PC-9 (cell line): ENCODE measurements at places on chromosomes 16 and 17.
A peak's percentile ranks its signal among the peaks of the same experiment; 100 is the strongest.

DNA sequence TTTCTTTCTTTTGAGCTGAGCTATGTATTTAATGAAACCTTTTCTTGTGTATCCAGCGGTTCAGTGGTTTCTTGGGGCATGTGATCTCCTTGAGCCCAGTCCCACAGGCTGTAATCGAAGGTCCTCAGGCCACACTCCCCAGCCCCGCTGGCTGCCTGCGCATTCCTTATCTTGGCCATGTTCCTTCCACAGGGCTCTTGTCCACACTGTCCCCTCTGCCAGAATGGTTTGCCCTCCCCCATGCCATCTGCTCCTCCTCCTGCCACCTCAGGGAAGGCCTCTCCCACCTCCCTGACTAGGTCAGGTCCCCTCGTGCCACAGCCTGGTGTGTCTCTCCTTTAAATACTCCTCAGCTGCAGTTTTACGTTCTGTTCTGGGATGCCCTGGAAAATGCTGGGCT lies 12.1 kb upstream of the NLRC5 start:
- H3K27me3 ChIP-seq: no peaks in the 10 kb centered on the region
- no peaks in the 10 kb centered on the region for H3K4me1 ChIP-seq
- H3K4me3 ChIP-seq: no peak overlapping the region
- no peak overlapping the region for H3K27ac ChIP-seq
- DNase-seq: no peak

DNA sequence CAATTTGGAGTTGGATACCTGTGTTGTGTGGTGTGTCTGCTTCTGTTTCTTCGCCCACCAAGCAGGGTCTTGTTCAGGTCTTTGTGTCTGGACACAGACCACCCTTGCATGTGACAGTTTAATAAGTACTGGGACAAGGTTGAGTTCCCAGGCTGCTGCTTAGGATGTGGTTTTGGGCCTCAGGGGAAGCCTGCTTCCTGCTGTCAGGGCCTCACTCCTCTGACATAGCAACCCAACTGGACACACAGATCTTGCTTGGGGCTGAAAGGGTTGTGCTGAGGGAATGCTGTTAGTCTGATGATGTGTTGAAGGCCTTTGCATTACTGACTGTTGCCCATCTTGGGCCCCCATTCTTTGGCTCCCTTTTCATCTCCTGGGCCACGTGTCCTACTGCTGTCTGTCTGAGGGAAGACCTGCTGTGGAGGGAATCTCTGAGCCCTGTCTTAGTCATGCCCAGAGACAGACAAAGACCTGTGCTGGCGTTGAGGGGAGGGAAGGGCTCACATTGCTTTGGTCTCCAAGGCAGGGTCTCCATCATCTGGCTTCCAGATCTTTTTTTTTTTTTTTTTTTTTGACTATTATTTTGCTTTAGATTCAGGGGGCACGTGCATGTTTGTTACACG lies 4.7 kb upstream of the TGFB1I1 start:
- no peak overlapping the region for H3K27ac ChIP-seq
- DNase-seq: no peak
- H3K36me3 ChIP-seq: no peaks in the 10 kb centered on the region
- H3K4me1 ChIP-seq: 0 out of 2 replicates have a peak, but pooled peaks cover 5% of the 10 kb centered on the region
- H3K4me3 ChIP-seq: no peak overlapping the region

- H3K27me3 ChIP-seq: no peaks in the 10 kb centered on the region
- no peak overlapping the region for H3K27ac ChIP-seq
- H3K4me1 ChIP-seq: peaks cover 18% of the 10 kb centered on the region
- DNase-seq: no peak
Measured at GRCh38 chr16:10728003-10728887, 15.4 kb upstream of the NUBP1 start.

- no peaks in the 10 kb centered on the region for H3K36me3 ChIP-seq
- no peak overlapping the region for H3K27ac ChIP-seq
- no peaks in the 10 kb centered on the region for H3K27me3 ChIP-seq
- H3K4me3 ChIP-seq: no peak overlapping the region
- peak; percentile 61 for DNase-seq
- peaks cover 15% of the 10 kb centered on the region; the same call in 1 of the 2 replicates for H3K4me1 ChIP-seq
Measured at GRCh38 chr17:5587438-5588032, 3.2 kb upstream of the NLRP1 start.

- H3K36me3 ChIP-seq: peaks cover 33% of the 10 kb centered on the region
- H3K4me3 ChIP-seq: no peak overlapping the region
- DNase-seq: no peak
- H3K27me3 ChIP-seq: no peaks in the 10 kb centered on the region
- H3K4me1 ChIP-seq: peaks cover 13% of the 10 kb centered on the region
Measured at GRCh38 chr16:72083778-72084404, 9.5 kb downstream of the TXNL4B start.

DNA sequence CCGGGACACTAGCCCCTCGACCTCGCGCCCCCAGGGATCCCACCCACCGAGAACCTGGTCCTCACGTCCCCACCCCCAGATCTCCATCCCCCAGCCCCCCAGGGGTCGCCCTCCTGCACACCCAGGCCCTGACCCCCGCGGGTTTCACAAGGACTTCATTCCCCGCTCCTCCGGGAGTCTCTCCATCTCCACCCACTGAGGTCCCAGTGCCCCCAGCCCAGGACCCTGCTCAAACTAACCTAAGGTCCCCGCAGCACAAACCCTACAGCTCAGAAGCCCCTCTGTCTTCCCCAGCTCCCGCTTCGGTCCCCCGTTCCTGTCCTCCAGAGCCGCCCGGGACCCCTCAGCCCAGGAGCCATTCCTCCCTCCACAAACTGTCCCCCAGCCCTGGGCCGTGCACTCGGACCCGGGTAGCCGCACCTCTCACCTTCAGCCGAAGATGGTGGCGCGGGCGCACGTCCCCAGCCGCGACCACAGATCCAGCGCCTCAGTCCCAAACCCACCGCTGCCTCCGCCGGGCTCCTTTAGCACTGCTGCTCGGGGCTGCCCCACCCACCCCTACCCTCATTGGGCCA lies at the start of gene MYH10:
MYH10 (minus strand) TSS at position 499 of the 575 bp plus-strand sequence. CDS start 7,479 bp downstream, outside the sequence.
- H3K36me3 ChIP-seq: no peaks in the 10 kb centered on the region
- DNase-seq: no peak
- no peaks in the 10 kb centered on the region for H3K4me1 ChIP-seq
- peak within 1 kb of the TSS; percentile 48; the same call in 1 of the 2 replicates for H3K4me3 ChIP-seq
- H3K27ac ChIP-seq: no peak within 1 kb of the TSS

DNA sequence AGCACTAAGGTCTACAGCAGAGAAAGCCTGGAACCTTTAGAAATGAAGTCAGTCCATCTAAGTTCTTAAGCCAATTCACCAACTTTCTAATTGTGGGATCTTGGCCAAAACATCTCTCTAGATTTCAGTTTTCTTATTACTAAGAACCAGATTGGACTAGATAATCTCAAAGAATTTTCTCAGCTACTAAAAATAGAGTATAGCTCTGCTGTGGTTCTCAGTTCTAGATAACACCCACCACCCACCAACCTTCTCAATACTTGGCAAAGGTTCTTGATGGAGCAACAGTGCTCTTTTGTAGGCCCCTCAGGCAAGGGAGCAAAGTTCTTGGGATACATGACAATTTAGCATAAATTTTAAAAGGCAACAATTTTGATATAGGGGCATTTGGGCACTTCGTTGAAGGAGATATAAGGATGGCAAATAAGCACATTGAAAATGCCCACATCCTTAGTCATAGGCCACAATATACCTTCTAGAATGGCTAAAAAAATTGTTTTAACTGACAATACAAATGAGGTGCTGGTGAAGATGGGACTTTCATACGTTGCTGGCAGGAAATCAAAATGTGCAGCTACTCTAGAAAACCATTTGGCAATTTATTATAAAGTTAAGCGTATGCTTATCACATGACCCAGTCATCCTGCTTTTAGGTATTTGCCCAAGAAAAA lies 74.4 kb upstream of the TMEM132E start:
- H3K27me3 ChIP-seq: peaks cover 9% of the 10 kb centered on the region; the same call in 1 of the 2 replicates
- H3K4me3 ChIP-seq: no peak overlapping the region
- no peak for DNase-seq
- H3K27ac ChIP-seq: no peak overlapping the region
- no peaks in the 10 kb centered on the region for H3K4me1 ChIP-seq

DNA sequence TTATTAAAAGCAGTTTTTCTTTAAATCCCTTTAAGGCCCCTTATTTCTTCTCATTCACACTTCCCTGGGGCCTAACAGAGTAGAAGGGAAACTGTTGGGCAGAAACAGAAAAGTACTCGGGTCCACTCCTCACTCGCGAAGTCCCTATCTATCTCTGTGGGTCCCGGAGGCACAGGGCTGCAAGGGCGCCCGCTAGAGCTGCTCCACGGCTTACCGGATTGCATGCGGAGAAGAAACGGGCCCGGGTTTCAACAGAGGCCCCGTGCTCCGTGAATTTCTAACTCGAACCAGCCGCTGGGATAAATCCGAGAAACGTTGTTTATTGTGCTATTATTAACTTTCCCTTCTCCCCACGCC lies 4.3 kb downstream of the CBLN1 start:
- H3K4me3 ChIP-seq: no peak overlapping the region
- H3K4me1 ChIP-seq: no peaks in the 10 kb centered on the region
- H3K27me3 ChIP-seq: peaks cover 49% of the 10 kb centered on the region
- H3K27ac ChIP-seq: no peak overlapping the region

DNA sequence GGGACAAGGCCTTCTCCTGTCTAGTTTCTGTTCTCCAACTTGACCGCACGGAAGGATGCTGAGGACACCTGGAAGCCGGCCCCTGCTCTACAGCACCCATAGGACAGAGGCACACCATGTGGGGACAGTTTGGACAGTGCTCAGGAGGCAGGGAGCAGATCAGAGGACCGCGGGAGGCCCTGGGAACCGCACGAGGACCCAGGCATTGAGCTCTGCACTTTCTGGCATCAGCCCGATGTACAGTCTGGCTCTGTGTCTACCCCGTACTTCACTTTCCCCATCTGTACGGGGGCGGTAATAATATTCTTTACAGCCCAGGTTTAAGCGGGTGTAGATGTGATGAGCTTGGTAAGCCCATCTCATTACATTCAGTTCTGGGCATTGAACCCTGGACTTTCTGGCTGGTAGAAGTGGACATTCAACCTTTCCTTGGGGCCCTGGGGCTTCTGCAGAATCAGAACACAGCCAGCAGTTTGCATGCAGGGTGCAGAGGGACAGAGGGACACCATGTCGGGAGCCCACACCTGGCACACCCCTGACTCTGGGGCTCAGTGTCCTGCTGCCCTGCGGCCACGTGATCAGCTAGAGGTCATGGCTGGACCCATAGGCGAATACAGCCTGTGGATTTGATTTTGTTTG lies 258.7 kb downstream of the SEC14L1 start:
- no peaks in the 10 kb centered on the region for H3K36me3 ChIP-seq
- no peaks in the 10 kb centered on the region for H3K27me3 ChIP-seq
- no peak overlapping the region for H3K4me3 ChIP-seq
- no peaks in the 10 kb centered on the region for H3K4me1 ChIP-seq
- DNase-seq: no peak

- no peak overlapping the region for H3K4me3 ChIP-seq
- no peak overlapping the region for H3K27ac ChIP-seq
- no peaks in the 10 kb centered on the region for H3K4me1 ChIP-seq
- no peaks in the 10 kb centered on the region for H3K27me3 ChIP-seq
- no peak for DNase-seq
Measured at GRCh38 chr16:9499941-9500593, 408.6 kb downstream of the HAPSTR1 start.

DNA sequence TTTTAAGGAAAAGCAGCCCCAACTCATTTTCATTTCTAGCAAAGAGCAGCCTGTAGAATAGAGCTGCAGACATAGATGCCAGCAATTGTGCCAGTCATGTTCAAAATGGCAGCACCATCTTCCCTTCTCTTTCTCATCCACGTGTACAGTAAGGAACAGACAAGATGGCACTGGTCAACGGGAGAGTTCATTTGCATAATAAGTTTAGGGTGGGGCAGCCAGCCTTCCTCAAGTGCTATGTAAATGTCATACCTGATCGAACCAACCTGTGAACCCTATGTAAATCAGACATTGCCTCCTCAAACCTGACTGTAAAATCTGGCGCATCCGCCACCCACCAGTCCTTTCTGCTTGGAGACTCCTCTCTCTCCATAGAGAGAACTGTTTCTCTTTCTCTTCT lies 150.0 kb upstream of the CDH13 start:
- H3K4me3 ChIP-seq: no peak overlapping the region
- peaks cover 12% of the 10 kb centered on the region; the same call in 1 of the 2 replicates for H3K27me3 ChIP-seq
- H3K4me1 ChIP-seq: no peaks in the 10 kb centered on the region
- no peak overlapping the region for H3K27ac ChIP-seq
- DNase-seq: no peak

DNA sequence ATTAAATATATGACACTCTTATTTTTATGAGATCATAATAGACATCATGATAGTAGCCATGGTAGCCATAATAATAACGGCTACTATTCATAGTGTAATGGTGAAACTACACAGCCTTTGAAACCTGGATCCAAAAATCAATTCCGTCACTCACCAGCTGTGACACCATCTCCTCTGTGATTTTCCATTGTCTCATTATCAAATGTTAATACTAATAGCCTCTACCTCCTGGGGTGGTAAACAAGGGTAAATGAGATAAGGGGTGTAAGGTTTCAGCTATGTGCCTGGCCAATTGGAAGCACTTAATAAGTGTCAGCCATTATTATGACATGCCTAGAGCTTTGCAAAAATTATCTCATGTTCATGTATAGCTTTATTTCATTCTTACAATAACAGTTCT lies 88.6 kb downstream of the CACNG3 start:
- H3K36me3 ChIP-seq: no peaks in the 10 kb centered on the region
- DNase-seq: no peak
- H3K27ac ChIP-seq: no peak overlapping the region

DNA sequence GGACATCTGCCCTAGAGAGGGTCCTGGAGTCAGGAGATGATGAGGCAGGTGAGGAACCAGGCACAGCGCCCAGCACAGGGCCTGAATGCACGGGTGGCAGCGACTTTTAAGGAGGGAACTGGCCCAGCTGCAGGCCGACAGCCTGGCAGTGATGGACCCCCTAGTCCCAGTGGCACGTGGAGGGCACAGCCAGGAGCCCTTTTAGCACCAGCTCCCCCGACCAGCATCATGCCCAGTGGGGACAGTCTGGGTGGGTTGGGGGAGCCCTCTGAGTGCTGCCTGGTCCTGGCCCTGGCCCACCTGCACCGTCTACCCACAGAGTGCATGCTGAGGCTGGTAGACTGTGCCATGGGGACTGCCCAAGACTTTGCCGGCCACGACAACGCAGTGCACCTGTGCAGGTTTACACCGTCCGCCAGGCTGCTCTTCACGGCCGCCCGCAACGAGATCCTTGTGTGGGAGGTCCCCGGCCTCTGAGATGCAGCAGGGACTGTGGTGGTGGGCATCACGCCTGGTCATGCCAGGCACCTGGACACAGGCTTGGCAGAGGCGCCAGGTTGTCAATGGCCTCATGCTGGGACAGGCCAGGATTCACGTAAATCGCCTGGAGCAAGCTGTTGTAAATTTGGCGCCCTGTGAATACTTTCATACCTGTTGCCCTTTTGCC lies 686 bp upstream of the RHOT2 start:
- H3K4me1 ChIP-seq: peaks cover 9% of the 10 kb centered on the region; the same call in 1 of the 2 replicates
- no peak overlapping the region for H3K27ac ChIP-seq
- DNase-seq: no peak
- no peak overlapping the region for H3K4me3 ChIP-seq
